Inflammatory macrophage treated with lipopolysaccharide for 1 hour (primary cell): ENCODE measurements at places on chromosomes 1 and 21.

DNA sequence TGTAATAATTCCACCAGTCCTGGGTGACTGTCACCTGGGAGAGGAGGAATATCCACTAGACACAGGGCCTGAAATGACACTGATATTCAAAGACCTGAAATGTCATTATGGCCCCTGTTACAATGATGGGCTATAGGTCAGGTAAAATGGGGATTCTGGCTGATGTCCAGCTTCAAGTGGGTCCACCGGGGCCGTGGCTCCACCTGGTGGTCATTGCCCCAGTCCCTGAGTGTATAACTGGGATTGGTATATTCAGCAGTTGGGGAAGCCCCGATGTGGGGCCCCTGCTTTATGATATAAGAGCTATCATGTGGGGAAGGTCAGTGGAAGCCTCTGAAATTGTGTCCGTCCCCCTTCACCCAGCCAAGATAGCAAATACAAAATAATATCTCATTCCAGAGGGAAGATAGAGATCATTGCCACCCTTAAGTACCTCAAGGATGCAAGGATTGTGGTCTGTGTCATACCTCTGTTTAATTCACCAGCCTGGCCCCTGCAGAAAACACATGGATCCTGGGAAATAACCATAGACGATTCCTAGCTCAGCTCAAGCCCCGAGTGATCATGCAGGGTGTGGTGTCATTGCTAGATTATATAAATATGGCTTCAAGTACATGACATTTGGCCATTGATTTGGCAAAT, 19.4 kb downstream of the PLEKHO1 start:
- peak; percentile 70 for DNase-seq

DNA sequence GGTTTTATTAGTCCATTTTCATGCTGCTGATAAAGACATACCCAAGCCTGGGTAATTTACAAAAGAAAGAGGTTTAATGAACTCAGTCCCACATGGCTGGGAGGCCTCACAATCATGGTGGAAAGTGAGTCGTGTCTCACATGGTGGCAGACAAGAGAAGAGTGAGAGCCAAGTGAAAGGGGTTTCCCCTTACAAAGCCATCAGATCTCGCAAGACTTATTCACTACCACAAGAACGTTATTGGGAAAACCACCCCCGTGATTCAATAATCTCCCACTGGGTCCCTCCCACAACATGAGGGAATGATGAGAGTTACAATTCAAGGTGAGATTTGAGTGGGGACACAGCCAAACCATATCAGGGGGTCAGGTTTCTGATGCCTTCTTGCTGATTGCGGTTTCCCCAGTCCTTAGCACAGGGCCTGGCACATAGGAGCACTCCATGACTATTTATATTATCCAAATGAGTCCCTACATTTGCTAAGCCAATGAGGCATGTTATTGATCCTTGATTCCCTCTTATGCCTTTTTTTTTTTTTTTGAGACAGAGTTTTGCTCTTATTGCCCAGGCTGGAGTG, 35.3 kb upstream of the PAXBP1 start:
- peak; percentile 63 for DNase-seq

GRCh38 chr1:67517046-67517445, 86.8 kb upstream of the SERBP1 start:
- DNase-seq = peak; percentile 16

DNA sequence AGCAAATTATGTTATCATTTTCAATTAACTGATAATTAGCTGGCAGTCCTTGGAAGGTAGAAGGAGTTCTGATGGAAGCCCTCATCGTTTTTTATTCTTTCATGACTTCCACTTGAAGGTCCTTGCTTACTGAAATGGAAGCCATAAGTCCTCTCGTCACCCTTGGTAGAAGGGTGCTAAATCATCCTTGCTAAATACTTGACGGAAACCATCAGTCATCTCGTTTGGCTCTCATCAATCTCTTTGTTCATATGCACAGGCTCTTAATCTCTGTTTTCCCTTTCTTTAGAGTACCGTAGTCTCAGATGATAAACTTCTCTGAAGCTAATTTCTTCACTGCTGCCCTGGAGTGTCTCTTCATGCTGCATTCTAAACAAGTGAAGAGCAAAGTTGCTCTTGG, 34.5 kb downstream of the UCK2 start:
- no peak for DNase-seq

DNA sequence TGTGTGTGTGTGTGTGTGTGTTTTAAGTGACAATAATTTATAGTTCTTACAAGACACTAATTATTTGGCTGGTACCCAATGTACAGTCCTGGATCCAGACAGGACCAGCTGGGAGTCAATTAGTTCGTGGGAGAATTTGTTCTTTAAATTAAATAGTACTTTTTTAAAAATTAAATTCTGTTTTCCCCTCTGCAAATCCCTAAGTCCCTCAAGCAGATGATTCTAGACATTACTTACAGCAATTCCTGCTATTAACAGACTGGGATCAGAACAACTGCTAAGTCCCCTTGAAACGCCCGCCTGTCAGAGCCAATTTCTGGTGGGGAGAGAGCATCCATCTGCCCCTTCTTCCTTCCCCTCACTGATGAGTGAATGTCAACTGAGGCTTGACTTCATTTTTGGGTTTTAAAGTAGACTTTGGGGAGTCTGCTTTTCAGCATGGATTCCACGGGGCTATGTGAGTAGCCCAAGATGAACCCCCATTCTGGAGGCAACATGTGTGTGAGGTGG, 83.9 kb downstream of the SMYD2 start:
- DNase-seq = no peak

GRCh38 chr1:185972096-185972850, 238.1 kb downstream of the HMCN1 start:
- no peak for DNase-seq

GRCh38 chr1:162357681-162358266, 18.9 kb downstream of the SPATA46 start:
- DNase-seq = no peak

GRCh38 chr1:14499312-14500040, 99.0 kb upstream of the KAZN start:
- no peak for DNase-seq

DNA sequence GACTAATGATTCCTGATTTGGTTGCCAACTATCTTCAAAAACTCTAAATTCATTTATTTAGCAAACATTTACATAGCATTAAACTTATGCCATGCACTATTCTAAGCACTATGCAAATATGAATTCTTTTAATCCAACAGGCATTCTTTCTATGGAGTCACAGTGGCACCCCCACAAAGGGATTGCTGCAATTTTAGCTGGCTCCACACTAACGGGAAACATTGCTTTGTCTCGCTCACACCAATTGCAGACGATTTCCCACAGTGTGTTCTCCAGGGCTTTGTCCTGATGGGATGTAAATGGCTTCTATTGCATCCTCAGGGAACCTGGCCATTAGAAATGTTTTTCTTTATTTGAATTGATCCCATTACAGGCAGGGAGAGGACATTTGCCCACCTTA, 259.1 kb downstream of the BARHL2 start:
- DNase-seq = no peak

- DNase-seq = no peak
Observed at GRCh38 chr1:98292994-98293393, 368.5 kb upstream of the SNX7 start.

DNA sequence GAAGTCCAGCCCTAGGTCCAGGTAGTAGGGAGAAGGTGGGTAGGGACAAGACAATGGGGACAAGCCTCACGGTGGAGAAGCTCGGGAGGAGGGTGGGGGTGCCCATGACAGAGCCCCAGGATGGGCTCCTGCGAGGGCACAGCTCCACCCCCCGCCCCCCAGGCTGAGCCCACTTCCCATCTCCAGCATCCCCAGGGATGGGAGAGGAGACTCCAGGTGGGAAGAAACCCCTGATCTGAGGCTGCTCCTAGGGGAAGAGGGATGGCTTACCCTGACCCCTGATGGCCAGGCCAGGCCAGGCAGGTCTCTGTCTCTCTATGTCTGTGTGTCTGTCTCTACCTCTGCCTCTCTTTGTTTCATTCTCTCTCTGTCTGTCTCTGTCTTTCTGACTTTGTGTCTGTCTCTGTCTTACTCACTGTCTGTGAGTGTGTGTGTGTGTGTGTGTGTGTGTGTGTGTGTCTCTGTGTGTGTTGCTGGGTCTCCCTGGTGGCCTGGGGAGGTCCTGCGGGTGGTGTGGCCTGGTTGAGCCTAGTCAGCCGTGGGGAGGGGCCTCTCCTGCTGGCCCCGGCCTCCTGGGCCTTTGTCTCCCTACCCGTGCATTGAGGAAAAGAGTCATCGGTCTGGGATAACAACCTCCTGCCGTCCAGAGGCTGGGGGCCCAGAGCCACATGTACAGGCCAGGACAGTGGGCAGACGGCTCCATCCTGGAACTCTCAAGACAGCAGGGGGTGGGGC, 45.7 kb downstream of the WNT9A start:
- DNase-seq = no peak

GRCh38 chr21:23534850-23535249, 2072.4 kb downstream of the MRPL39 start:
- DNase-seq = no peak

GRCh38 chr1:44029911-44030604, 1.2 kb downstream of the SLC6A9 start:
- peak; percentile 81 for DNase-seq

- DNase-seq = no peak
Observed at GRCh38 chr1:202130297-202130721, 7.6 kb downstream of the GPR37L1 start.

DNA sequence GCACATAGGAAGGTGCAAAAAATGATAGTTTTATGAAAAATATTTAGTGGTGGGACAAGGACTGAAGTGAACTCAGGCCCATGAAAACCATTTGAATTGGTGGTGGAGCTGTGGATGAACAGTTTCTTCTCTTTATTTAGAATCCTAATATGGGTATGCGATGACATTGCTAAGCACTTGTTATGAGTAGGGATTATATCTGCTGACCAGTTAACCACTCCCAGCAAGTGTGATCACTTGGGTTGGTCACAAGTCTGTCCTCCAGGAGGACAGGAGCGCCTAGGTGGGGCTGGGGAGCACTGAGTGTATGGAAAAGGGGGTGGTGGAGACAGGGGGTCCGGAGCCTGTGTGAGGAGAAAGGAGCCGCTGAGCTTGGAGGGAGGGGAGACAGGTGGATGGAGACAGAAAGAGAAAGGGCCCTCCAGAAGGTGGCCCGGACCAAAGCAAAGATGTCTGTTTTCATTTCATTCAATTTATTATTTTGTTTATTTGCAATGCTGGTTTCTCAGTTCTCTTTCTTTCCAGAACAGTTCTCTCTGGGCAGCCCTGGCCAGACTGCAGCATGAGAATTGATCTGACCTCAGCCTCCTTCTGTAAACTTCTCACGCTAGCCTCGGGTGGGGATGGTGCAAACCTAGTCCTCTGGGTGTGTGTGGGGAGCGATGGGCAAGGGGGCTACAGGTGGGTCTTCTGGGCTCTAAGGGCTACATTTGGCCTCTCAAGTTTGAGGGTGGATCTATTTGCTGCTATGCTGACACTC, 9.9 kb upstream of the ZSCAN20 start:
- DNase-seq = no peak

DNA sequence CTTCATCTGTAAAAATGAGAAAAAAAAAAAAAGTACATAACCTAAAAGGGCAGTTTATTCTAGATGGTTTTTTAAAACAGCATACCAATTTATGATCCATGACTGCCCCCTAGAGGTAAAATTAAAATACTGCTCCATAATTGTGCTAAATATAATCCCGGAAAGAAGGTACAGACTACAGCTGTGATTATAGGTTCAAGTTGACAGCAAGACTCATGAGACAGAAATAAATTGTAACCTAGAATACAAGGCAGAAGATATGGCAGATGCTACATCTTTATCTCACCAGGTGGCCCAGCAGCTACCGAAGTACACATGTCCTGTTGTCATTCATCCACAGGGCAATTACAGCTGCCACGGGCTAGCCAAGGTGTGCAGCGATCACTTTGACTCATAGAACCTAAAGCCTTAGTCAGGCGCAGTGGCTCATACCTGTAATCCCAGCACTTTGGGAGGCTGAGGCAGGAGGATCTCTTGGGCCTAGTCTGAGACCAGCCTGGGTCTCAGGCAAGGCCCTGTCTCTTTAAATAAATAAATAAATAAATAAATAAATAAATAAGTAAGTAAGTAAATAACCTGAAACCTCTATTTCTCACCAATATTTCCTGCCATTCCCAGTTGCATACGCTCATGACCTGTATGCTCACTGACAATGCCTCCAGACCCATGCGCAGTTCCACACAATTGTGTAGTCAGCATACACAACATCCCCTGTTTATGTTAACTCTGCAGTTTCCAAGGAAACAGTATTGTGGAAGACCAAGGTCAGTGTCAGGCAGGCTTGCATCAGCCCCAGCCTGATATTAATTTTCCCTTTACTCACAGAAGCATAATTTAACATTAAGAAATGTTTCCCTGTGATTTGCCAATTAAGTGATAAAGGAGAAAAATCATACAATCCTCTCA, 18.3 kb upstream of the PPIE start:
- DNase-seq = peak; percentile 89

DNA sequence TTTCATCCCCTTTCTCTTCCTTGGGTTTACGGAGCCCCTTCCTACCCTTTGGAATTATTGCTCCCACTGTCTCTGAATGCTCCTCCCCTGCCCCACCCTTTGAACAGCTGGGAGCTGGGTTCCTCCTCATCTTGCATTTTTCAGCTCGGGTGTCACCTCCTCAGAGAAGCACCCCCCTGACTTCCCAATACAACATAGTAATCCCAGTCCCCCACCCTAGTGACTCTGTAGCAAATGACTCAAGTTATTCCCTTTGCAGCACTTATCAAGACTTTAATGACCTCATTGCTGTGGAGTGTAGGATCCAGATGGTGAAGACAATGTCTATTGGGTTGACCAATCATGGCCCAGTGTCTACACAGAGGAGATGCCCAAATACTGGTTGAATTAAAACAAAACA, 8.9 kb upstream of the VWA5B1 start:
- DNase-seq = no peak

DNA sequence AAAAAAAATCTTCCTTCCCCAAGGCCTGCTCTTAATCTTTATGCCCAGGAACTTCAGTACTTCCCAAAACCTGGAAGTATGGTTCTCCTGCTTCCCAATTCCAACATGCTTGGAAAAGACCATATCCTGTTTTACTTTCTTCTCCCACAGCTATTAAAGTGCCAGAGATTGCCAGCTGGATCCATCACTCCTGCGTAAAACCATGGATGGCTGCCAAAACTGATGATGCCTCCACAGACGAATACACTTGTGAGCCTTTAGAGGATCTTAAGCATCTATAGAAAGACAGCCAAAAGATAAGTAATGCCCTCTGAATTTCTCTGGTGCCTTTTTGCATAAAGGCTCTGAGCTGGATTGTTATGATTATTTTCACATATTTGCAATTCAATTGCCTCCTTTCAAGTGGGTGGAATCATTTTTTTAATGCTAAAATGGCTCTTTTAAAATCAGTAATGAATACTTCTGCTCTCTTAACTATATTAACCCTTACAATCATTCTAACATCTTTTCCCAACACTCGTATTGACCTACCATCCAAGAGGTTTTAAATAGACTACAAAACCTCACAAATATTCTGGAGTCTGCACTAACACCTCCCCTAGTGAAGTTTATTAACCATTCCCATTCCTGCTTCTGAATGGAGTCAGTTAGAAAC, 1807.8 kb downstream of the BRINP3 start:
- no peak for DNase-seq

- no peak for DNase-seq
Observed at GRCh38 chr1:181504399-181504842, 21.1 kb downstream of the CACNA1E start.

- no peak for DNase-seq
Observed at GRCh38 chr21:33026443-33026858, 716 bp downstream of the OLIG2 start.

- no peak for DNase-seq
Observed at GRCh38 chr1:67241200-67241746, 66.4 kb upstream of the IL12RB2 start.

- no peak for DNase-seq
Observed at GRCh38 chr21:45570071-45570470, 27.8 kb upstream of the SLC19A1 start.
